Fibroblast of lung (primary cell): ENCODE measurements at places on chromosomes 16 and 17.

DNA sequence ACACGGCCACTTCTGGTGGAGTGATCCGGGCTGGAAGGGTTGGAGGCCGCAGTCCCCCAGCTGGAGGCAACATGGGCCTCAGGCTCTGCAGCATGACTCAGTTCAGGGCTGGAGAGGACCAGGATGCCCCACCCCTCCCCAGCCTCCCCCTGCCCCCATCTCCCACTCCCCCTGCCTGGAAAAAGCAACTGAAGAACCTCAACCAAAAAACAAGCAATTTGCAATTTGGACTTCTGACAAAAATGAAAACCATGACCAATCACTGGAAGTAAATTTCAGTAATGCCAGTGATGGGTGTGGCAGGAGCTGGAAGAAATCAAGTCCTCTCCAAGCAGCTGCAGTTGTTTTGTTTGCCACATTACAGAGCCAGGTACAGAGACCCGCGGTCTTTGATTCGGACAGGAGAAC lies 6.6 kb upstream of the MIF4GD start:
- DNase-seq, result peak; percentile 79

DNA sequence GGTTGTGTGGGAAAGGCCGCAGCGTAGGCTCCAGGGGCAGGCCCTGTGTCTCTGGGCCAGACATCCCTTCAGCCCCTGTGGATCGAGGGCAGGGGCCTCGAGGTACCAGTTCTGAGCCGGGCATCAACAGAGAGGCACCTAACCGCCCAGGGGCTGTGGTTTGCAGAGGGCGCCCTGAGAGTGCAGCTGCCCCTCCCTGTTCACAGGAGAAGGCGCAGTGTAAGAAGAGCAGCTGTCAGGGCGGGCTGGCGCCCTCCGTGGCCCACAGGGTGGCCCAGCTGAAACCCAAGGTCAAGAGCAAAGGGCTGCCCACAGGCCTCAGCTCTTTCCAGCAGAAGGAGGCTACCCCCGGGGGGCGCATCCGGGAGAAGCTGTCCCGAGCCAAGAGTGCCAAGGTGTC lies 56.5 kb downstream of the ACTG1 start:
- no peak for DNase-seq

DNA sequence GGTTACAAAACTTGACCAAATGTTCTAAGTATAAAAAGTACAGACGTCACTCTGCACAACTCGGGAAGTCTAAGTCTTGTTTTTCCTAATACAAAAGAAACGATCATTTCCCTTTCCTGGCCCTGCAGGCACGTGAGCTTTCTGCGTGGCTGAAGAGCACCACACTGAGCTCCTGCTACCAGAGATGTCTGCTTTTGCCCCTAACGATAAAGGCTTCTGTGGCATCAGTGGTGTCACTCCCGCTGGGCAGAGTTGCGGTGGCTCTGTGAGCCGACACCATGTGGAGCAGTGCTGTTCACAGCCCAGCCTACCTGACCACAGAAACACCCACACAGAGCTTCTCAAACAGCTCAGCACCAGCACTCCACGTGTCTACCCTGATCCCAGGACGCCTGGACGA lies 20.5 kb downstream of the EMC8 start:
- DNase-seq, result no peak

- no peak for DNase-seq
These were observed 12.1 kb downstream of the FAM20A start for GRCh38 chr17:68589086-68589485.

- DNase-seq, result no peak
These were observed 7.0 kb downstream of the TMC8 start for GRCh38 chr17:78137392-78138203.

- no peak for DNase-seq
These were observed 2.1 kb downstream of the NME1 start for GRCh38 chr17:51155416-51155815.

- DNase-seq, result no peak
These were observed 194.9 kb downstream of the UTP18 start for GRCh38 chr17:51455211-51455610.

DNA sequence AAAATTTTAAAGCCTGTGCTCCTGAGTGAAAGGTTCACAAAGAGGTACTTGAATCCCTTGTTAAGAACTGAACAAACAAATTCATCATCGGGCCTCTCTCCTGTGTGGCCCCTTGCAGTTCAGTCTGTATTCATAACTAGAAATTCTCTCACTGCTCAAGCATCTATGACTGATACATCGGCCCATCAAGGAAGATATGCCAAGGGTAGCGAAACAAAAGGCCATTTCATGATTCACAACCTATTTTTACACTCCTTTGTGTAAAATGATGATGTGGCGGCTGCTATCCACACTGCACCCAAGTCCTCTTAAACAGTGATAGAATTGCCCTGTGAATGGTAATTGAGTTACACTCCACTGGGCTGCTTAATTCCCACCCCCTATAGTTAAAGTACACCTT lies 204.6 kb downstream of the STX8 start:
- peak; percentile 98 for DNase-seq

- peak; percentile 24 for DNase-seq
These were observed 481 bp downstream of the CNTROB start for GRCh38 chr17:7932483-7932891.

DNA sequence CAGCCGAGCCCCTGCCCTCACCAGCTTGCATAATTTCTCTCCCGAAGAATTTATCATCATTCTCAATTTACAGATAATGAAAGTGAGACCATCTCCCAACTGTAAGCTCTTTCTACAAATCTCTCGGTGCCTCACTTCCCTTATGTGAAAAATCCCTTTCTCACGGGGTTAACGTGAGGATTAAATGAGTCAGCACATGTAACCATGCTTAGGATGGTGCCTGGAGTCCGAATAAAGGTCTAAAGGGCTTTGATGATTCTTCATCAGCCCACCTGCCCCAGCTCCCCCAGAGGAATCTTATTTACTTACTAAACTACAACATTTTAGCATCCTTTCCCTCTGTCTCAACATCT lies 24.8 kb upstream of the PIK3R6 start:
- no peak for DNase-seq

GRCh38 chr17:1027044-1027443 lies 30.1 kb downstream of the TIMM22 start:
- DNase-seq, result no peak

GRCh38 chr16:78522327-78522726 lies 422.9 kb downstream of the WWOX start:
- DNase-seq, result no peak

DNA sequence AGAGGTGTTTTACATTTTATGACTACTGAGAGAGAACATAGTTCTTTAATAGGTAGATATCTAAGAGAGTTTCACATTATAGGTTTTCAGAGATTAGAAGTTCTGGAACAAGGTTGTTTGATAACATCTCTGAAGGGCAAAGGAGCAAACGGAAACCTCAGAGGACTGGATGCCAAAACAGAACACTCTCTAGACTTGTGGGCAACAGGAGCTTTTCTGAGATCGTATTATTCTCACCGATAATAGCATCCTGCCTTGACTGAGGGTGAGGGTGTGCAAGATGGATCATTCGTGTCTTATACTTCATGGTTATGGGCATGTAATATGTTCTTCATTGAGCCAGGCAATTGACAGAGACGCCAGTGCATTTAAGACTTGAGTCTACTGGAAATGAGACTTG lies 234.8 kb downstream of the IRX3 start:
- no peak for DNase-seq

- peak; percentile 79 for DNase-seq
These were observed 31.0 kb downstream of the ZNRF1 start for GRCh38 chr16:75029854-75030253.

- DNase-seq, result no peak
These were observed 17.3 kb downstream of the CA5A start for GRCh38 chr16:87918866-87919680.

- DNase-seq, result no peak
These were observed 12.8 kb downstream of the RSAD1 start for GRCh38 chr17:50491505-50491904.

DNA sequence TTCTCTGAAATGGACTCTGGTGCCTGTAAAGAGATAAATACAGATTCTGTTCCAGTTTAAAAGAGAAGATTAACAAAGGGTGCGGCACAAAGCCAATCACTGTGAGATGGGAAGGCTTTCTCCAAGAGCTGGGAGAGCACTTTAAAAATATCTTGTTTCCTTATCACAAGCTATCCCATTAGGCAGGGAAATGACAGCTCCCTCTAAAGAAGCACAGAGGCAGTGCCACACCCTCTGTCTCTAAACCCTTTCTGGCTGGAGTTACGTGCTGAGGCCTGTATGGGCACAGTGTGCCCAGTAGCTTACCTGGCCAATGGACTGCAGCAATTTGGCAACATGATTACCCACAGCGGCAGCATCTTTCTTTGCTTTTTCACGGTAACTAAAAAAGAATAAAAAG lies 9.0 kb upstream of the TERB1 start:
- no peak for DNase-seq

- DNase-seq, result no peak
These were observed 99.9 kb downstream of the MSI2 start for GRCh38 chr17:57356153-57356718.

GRCh38 chr16:60582528-60582927 lies 1453.7 kb downstream of the CDH8 start:
- no peak for DNase-seq

- DNase-seq, result no peak
These were observed 55.3 kb downstream of the CLUH start for GRCh38 chr17:2656283-2656682.

DNA sequence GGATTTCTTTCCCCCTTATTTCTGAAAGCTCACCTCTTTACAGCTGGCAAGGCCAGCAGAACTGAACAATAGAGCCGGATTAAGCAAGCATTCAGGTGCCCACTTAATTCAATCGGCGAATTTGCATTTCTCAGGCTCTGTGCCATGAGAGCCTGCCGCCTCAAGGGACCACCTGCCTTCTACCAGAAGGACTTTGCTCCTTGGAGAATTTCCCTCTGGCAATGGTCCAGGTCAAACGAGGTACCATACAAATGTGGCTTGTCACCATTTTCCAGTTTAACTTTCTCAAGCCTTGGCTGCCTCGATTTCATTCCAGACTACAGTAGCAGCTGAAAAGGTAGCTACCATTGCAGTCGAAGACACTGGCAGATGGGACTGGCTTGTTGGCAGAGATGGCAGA lies 534.0 kb downstream of the MAF start:
- no peak for DNase-seq

DNA sequence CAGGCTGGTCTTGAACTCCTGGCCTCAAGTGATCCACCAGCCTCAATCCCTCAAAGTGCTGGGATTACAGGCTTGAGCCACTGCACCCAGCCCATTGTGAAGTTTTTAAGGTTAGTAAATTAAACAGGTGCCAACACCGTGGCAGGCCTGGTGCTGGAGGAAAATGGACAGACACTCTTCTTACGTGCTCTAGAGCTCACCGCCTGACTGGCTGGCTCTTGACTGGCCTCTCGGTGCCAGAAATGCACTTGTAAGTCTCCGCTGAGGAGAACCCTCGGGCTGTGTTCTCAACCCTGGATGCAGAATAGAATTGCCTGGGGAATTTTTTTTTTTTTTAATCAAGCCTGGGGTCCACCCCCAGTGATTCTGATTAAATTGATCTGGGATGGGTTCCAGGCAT lies 10.3 kb upstream of the HAS3 start:
- no peak for DNase-seq

- peak; percentile 99 for DNase-seq
These were observed 27.8 kb upstream of the MEAK7 start for GRCh38 chr16:84532291-84532724.

DNA sequence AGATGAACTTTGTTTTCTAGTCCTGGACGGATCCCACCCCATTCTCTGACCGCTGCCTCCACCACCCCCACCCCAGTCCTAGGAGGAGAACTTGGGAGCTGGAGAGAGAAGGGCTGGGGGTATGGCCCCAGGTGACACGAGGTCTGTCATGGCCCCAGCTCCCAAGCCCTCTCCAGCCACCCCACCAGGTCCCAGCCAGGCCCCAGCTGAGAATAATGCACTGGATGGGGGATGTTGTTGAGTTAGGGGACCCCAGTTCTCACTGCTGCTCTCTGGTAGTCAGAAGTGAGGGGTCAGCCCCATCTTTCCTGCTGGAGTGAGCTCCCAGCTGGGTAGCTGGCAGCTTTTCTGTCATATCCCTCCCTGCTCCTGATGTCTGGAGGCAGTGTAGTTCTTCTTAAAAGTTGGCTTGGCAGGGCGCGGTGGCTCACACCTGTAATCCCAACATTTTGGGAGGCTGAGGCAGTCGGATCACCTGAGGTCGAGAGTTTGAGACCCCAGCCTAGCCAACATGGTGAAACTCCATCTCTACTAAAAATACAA lies 4.6 kb upstream of the COL1A1 start:
- DNase-seq, result no peak

DNA sequence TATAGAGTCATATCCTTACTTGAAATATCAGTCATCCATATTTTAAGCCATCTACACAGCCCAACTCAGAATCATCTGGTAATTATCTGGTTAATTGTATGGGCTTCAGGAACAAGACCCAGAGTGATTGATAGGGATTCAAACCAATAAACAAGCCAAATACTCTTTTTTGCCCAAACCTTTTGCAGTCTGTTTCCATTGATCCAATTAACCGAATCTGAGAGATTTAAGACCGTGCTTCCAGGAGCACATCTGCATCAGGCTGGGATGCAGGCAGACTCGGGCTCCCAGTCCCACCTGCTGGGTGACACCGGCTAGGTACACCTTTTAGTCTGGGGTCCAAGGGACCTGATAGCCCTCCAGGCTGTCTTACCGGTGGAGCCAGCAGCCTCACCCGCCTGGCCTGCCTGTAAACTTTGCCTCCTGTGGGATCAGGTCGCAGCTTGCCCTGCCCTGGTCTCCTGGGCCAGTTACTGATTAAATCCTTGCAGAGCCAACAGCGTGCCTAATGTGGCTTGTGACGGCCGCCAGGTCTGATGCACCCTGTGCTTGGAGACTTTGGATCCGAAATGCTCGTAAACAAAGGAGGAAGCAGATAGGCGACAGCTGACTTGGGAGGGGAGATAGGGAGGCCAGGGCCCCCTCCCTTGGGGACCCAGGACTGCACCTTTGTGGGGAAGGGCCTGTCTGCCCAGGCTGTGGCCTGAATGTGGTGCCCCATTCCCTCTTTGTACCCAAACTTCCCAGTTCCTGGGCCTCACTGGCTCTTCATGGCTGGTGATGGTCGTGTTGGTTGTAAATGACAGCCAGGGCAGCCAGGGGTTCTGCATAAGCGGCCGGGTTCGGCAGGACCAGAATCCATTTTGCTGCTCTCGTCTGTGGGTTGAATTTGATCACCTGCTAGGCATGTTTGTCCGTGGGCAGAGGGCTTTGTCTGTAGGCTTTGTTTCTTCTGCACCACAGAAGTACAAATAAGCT lies 3.8 kb downstream of the CMIP start:
- no peak for DNase-seq

- DNase-seq, result peak; percentile 45
These were observed 7.9 kb downstream of the KLHDC4 start for GRCh38 chr16:87757841-87758426.
